GM23338 (cell line): ENCODE measurements at places on chromosomes 5 and 9. TPM values are rescaled to one million over a fixed set of nuclear protein-coding genes. Genes with fewer than 3 reads are reported as not detected.

Gene IL4
- total RNA-seq, result not detected in 2 replicates

DNA sequence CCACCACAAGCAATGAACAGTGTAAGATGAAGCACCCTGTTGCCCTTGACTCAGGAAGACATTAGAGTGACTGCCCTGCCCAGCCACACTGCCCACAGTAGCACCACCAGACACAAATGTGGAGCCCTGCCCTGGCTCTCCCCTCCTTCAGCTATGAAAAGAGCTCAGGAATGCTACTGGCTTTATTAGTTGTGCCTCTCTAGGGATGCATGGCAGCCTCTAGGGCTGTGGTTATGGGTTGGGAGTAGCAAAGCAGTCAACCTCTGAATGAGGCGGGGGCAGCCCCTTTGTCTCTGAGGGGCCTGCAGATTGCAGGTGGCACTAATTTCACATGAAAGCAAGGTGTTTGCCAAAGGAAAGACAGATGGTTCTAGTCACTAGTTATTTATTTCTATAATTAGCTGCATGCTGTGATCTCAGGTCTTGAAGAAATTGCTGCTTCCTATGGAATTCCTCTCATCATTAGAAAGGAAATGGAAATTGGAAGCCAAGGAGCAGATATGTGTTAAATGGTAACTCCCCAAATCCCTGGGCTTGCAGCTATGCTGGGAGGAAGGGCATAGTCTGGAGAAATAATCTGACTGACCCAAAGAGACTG lies 259.4 kb downstream of the TLR4 start:
- DNase-seq, result peak; percentile 17

DNA sequence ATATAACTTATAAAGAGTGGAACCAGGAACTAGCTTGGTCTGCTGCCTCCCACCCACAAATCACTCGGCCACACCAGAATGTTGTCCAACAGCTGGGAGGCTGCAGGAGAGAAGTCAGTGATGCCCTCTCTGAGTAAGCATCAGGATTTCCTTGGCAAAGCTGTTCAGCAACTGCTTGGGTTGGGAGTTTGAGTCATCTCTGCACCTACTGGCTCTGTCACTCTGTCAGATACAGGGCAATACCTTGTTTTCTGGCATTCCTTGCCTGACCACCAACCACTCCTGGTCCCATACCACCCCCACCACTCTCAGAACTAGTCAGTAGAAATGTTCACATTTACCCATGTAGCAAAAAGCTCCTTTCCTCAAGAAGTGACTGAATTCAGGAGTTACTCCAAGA lies 36.8 kb upstream of the GCNT4 start:
- DNase-seq, result no peak

- peak; percentile 90 for DNase-seq
Measured at GRCh38 chr9:34413231-34413852, 36.6 kb upstream of the MYORG start.

GRCh38 chr5:111472096-111472495 lies 40.2 kb downstream of the STARD4 start:
- no peak for DNase-seq

DNA sequence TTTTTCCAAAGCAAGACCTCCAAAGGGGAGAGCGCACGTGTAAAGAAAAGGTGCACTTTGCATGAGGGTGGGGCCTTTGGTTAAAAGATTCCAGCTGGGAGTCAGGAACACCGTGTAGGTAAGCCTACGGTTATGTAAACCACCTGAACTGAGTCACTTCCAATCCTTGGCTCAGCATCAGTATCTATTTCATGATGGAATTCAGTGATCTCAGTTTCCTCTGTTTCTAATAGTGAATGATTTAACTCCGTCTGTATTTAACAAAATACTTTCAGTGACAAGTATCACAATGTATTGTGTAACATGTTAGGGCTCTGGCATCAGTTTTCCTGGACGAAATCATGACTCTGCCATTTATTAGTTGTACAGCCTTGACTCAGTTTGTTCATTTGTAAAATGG lies 1.3 kb upstream of the SVEP1 start:
- DNase-seq, result no peak

DNA sequence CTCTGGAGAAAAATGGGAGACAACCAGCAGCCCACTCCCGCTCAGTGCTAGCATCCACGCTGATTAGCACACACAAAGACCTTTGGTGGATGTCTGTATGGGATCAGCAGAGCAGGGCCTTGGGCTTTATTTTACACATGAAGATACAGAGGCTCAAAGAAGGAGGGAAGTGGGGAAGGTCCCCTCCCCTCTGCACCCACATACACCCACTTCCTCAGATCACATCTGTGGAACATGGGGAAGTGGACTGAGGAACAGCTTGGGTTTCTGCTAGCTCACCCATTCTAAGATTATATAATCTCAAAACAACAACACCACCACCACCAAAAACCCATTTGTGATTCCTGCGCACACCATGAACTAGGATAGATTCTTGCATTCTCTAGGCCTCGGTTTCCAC lies 14.0 kb downstream of the GGTA1 start:
- no peak for DNase-seq
